Activated CD4-positive, alpha-beta T cell treated with anti-CD3 and anti-CD28 coated beads, Interleukin-2, amount 50 U/mL, for 4 hours (primary cell): ENCODE measurements at places on chromosomes 12 and 14.

GRCh38 chr14:103416916-103417315, 31.7 kb downstream of the MARK3 start:
- no peak for DNase-seq

DNA sequence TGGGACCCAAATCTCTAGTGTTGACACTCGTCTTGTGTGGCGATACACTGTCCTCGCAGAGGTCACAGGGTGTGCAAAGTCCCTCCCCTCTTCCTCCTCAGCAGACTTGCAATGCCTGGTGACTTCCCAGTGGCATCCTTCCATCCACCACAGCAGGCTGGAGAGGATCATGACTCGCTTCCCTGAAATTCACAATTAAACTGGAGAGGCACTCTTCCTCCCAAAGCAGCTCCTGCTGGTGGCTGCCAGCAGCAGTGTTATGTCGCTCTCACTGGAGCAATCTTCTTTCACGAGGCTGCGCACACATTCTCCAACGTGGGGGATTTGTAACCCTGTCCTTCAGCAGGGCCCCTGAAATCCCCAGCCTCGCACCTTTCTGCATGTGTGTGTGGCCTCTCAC, 145.2 kb upstream of the TMCC3 start:
- no peak for DNase-seq

DNA sequence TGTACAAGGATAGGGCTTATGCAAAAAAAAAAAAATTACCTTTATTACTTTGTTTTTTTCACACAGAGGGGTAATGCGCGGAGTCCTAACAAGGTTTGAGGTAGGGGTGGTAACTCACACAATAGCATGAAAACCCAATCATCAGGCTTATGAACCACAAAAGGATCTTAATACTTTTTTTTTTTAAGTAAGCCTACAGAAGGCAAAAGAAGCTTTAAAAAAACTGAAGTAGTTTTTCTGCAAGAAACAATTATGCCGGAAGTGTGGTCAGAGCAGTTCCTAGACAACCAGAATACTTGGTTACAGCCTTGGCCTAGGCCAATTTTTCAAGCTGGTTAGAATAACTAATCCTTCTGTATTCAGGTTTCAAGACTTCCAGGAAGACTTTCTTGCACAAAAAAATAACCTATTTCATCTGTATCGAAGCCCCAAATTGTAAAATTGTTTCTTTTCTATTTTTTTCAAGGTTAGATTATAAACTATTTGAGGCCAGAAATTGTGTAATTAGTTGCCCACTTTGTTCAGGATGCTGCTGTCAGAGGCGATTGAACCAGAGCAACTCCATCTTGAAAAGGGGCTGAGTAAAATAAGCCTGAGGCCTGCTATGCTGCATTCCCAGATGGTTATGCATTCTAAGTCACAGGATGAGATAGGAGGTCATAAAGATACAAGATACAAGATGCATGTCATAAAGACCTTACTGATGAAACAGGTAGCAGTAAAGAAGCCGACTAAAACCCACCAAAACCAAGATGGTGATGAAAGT, 1.8 kb upstream of the GNS start:
- DNase-seq = no peak

GRCh38 chr14:94675036-94675435, 62.8 kb downstream of the SERPINA3 start:
- no peak for DNase-seq

DNA sequence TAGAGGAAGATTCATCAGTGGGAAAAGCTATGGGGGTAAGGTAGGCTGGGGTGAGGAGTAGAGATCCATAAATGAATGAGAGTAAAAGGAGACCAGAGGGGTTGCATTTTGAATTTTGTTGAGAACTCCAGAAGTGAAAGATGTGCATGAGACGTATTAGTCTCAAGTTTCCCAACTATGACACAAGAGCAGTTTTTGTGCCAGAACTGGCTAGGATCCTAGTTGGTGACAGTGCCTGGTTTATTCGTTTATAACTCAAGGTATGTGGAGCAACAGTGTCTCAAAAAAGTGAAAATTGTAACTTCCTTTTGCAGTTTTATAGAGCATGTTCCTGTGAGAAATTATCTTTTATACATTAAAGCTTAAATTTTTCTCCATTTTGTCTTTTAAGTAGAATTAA, 377.0 kb downstream of the NPAS3 start:
- no peak for DNase-seq

DNA sequence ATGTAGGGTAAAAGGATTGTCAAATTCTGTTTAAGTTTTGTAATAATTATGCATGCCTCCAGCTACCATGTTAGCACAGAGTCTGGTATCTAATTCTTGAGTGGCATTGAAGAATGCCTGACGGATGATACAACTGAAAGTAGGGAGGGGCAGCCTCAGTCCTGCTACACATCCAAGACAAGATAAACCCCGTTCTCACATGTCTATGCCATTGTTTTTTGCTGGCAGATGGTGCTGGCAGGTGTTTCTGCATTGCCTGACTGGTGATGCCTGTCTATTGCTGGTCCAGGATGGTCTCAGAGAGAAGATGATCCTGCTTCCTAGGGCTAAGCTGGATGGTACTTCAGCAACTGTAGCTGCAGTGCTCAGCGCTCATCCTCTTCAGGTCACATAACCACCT, 245.8 kb upstream of the NAV3 start:
- DNase-seq = no peak

DNA sequence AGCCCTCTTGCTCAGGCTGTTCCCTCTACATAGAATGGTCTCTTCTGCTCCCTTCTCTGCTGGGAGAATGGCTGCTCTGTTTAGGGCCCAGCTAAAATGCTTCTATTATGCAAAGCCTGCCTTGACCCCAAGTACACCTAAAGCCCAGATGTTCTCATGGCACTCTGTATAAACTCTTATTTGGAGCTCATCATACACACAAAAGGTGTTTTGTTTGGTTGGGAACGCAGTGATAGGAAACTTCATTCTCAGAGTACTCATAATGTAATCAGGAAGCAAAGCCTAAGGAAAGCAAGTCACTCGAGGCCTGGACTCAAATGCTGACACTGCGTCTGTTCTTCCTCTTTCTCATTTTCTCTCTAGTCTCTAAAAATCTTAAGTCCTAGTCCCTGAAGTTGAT, 38.2 kb upstream of the SYCP3 start:
- DNase-seq = no peak

DNA sequence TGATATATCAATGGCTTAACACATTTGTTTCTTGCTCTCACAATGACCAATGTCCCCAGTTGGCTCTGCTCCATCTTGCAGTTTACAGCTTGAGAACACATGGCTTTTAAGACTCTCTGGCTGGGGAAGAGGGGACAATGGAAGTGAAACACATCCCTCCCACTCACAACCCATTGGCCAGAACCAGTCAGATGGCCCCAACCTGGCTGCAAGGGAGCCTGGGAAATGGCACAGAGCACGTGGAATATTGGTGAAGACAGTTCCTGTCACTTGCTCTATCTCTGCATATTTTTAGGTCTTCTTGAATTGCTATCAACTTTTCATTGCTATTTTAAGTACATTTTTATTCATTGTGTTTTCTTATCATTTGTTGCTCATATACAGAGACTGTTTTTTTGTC, 345.4 kb downstream of the MED13L start:
- no peak for DNase-seq

DNA sequence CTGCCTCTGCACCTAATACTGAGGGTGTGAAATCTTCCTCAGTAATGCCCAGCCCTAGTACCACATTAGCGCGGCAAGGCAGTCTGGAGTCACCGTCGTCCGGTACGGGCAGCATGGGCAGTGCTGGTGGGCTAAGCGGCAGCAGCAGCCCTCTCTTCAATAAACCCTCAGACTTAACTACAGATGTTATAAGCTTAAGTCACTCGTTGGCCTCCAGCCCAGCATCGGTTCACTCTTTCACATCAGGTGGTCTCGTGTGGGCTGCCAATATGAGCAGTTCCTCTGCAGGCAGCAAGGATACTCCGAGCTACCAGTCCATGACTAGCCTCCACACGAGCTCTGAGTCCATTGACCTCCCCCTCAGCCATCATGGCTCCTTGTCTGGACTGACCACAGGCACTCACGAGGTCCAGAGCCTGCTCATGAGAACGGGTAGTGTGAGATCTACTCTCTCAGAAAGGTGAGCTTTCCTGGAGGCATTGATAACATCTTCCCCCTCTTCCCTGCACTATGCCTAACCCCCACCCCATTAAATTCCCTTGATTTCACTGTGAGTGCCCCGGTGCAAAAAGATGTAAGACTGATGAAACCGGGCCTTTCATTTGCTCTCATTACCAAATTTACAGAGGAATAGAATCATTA, 291.4 kb downstream of the NAV3 start:
- no peak for DNase-seq

DNA sequence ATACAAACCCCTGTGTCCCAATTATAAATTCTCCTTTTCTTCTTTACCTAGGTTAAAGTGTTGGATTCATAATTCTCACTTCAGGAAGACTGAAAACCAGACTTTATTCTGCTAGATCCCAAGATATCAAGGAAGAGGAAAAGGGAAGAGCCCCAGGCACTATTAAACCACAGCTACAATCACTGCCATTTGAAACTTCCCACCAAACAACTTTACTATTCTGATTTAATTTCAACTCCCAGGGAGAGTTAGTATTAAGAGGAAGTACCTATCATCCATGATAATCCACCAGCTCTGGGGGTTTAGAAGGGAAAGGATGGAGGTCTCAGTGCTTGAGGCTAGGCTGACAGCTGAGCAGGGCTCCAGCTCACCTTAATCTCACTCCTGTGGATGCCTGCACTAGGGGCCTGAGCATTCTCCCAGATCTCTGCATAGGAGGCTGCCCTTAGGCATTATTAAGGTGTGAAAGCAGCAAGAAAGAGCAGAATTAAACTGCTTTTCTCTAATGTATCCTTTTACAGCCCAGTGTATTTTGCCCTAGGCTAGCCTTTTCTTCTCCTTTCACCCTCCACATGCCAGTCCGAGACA, 52.9 kb downstream of the MYF5 start:
- DNase-seq = no peak

DNA sequence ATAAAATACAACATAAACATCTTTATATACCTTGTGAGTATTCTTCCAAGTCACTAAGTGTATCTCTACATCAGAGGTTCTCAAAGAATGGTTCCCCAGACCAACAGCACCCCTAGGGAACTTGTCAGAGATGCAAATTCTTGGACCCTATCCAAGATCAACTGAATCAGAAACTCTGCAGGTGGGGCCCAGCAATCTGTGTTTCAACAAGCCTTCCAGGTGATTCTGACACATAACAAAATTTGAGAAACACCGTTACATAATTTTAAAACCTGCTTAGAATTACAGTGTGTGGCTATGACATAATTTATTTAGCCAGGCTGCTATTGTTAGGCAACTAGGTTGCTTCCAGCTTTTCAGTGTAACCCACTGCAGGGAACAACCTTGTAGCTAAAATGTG, 49.8 kb downstream of the NTN4 start:
- DNase-seq = no peak

GRCh38 chr12:66742508-66743367, 63.9 kb upstream of the GRIP1 start:
- no peak for DNase-seq

GRCh38 chr12:64658892-64659481, 48.7 kb downstream of the RASSF3 start:
- DNase-seq = no peak

DNA sequence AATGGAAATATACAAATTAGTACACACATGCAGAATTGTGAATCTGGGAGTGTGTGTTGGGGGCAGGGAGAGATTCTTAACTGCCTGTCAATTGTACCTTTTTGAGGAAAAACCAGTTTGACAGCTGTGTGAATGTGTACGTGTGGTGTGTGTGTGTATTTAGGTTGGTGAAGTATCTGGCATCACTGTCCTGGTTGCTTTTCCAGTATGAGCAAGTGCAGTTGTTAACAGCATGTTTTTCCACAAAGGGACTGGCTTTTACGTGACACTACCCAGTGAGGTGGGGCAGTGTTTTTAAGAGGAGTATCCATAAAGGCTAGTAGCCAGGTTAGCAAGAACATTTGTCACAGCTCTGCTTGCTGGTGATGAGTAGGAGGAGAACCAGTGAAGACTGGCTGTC, 56.1 kb downstream of the DAAM1 start:
- DNase-seq = no peak

DNA sequence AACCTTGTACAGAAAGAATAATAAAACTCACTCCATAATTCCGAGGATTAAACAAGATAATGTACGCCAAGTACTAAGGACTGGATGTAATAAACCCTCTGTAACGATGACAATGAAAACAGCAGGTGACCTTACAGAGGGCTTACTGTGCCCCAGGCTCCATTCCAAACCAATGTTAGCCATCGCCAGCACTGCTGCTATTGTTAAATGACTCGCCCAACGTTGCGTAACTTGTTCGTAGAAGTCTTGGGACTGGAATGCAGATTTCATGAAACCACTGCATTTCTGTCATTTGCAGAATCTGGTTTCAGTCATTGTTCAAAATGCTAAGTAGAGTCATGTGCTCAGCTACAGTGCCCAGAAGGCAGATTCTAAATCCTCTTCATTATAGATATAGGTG, 728 bp upstream of the STON2 start:
- no peak for DNase-seq

DNA sequence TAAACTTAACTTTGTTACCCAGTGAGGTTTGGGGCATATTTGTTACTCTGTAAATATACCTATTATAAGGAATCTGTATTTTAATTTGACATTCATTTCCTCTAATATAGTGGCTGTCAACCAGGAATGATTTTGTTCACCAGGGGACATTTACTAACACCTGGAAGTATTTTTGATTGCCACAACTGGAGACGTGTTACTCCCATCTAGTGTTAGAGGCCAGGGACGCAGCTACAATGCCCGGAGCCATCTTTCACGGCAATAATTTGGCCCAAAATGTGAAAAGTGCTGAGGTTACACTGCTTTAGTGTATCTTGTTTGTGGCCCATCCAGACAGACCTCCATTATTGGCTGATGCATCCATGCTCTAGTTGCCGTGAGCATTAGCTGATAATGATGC, 881.3 kb upstream of the ATXN7L3B start:
- no peak for DNase-seq

GRCh38 chr12:74780182-74780849, 242.7 kb downstream of the ATXN7L3B start:
- no peak for DNase-seq

GRCh38 chr14:78123650-78124253, 46.4 kb upstream of the NRXN3 start:
- DNase-seq = no peak

- peak; percentile 43 for DNase-seq
Measured at GRCh38 chr12:75329918-75330826, at the start of gene CAPS2. CAPS2 (minus strand) TSS chr12:75330324; CDS start chr12:75326498, 3,826 bp downstream.
